Pons (tissue), 1 donor: ENCODE measurements at places on chromosomes 5 and 9.

DNA sequence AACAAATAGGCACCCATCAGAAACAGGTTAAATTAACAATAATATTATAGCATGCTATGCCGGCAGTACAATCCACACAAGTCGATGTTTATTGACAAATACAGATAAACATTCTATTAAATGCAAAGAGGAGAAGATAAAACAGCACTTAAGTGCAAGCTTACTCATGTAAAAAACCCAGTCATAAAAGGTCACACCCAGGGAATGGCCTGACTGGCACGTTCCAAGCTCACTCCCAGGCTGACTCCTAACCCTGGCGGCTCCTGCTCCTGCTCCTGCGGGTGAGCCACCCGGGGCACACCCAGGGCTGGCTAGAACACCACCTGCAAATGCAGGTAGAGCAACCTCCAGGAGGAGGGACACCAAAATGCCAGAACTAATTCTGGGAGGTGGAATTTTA lies 66.9 kb downstream of the SEMA4D start:
- DNase-seq = no peak

DNA sequence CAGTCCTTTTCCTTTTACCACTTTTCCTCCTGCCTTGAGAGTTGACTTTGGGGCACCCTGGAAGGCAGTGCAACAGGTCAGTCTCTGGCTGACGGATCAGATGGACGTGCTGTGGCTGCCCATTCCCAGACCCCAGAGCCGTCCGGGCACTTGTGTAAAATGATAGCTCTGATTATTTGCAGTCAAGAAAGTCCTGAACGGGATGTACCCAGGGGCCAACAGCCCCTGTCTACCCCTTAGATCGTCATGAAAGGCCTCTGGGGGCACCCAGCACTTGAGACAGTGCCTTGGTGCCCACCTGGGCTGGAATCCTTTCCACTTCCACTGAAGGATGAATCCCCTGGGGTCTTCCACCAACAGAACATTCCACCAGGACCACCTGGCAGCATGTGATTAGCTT lies 17.7 kb upstream of the ANGPTL2 start:
- DNase-seq = no peak

DNA sequence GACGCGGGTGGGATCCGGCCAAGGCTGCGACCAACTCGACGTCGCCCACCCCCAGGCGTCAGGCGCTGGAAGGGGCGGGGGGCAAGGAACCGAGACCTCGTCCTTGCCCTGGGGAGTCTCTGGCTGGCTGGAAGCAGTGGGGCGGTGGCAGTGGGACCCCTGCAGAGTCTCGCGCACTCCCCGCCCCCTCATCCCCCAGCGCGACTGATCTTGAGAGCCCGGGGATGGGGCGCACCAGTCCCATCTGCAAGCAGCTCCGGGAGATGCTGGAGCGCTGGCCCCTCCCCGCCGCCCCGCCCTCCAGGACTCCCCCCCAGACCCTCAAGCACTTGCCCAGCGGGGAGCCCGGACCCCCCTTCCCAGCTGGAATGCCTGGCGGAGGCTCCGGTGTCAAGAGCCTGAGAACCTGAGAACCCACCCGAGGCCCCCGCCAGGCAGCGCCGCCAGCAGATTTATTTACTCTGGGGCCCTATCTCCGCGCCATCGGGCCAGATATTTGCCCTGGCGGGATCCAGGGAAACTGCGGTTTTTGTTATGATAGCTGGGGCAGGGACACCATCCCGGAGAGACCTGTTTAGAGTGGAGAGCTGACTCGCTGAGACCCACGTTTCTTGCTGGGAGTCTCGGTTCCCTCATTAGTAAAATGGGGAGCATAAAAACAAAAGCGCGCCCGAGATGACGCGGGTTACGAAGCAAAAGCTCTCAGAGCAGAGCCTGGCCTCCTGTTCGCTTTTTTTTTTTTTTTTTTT lies 1.2 kb downstream of the PRRT1B start:
- no peak for DNase-seq

GRCh38 chr5:142847898-142848790 lies 78.0 kb downstream of the ARHGAP26 start:
- DNase-seq = no peak

- DNase-seq = no peak
Measured at GRCh38 chr5:131274326-131275063, 10.6 kb downstream of the CDC42SE2 start.

DNA sequence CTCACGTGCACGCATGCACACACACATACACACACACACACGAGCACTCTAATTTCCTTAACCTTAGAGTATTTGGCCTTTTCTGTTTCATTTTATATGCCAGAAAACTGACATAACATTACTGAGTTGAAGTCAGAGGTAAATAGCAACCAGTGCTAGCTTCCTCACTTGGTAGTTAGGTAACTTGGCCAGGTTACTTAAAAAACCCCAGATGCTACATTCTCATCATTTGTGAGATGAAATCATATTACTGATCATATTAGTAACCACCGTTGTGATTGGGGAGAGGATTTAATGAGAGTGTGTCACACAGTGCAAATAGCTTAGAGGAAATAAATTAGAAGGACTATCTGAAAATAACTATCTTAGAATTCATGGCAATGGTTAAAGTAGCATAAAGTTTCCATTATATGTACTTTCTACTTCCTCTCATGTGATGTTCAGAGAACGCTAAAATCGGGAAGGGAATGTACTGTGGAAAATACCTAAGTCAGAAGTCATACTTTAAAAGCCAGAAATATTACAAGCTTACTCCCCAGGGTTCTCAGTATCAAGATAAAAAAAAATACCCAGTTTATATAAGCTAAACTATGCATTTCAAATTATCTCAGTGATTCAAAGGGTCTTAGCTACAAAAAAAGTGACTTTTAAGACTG lies 120.5 kb downstream of the TUSC1 start:
- no peak for DNase-seq

DNA sequence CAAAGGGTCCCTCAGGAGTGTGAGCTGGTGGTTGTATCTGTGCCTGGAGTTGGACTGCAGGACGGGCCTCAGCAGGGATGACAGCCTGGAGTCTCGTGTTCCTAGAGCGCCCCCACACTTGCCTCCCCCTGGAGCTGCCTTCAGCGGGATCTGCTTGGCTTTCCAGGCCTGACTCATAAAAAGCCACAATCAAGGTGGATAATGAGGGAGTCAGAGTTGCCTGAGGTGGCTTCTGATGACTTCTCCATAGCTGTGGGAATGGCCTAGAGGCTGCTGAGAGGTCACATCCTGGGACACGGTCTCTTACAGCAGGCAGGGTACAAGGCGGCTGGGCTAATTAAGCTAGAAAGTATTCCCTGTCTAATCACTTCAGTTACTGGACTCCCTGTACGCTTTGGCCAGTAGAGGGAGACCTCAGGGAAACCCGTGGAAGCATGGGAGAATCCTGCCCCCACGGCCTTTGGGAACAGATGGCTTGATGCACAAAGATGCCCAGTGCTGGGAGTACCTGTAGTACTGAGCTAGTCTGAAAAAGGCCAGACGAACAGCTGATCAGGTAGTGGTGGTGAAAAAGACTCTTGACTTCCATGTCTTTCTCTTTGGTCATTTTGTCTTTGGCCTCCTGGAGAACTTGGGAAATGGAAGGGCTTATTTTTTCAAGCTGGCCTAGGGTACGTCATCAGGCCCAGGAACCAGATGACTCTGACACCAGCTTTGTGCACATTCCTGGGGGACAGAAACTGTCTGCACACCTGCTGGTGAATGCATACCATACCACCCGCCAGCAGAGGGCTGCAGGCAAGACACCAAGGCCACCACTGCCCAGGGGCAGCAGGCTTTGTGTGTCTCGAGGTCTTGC lies 16.1 kb upstream of the FRRS1L start:
- no peak for DNase-seq

GRCh38 chr9:21289848-21290247 lies 15.3 kb downstream of the IFNA5 start:
- DNase-seq = no peak

- DNase-seq = no peak
Measured at GRCh38 chr9:20184541-20184940, 395.7 kb upstream of the SLC24A2 start.
